Right lobe of liver (tissue), 6 donors: ENCODE measurements at places on chromosomes 7 and 10.

DNA sequence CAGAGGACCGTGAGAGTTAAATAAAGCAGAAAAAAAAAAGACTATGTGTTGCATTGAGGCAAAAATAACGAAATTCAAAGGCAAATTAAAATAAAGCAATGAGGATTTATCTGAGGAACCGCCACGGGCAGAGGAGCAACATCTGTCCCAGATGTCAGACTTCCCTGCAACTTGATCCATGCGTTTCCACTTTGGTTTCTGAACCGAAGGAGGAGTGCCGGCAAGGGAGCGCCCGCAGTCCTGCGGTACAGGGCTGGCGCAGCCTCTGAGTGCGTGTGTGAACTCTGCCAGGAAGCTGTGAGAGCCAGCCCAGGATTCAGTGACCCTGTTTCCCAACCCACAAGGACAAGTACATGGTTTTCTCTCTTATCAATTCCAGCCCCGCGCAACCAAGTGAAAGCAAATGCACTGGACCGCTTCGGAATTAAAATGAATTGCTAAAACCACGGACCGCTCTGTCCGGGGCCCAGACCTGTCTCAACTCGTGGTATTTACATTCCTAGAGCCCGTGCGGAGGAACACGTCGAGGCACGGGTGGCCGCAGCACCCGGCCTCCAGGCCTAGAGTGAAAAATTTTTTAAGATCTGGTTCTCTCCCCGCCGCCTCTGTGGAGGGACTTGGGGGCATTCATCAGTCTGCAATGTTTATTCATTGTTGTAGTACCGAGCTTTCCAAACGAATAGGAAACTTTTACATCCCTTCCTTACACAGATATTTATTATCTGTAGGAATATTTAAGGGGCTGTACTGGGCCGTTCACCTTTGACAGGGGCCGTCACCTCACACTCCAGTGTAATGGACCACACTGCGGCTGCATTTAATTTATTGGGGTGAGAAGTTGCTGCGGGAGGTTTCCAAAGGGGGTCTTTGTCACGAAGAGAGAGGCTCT lies 291.5 kb upstream of the NFE2L3 start:
- DNase-seq: no peak

- no peak for DNase-seq
Observed at GRCh38 chr7:101702362-101702850, 73.3 kb upstream of the MYL10 start.

GRCh38 chr7:100488333-100489095 lies 4.8 kb downstream of the NYAP1 start:
- no peak for DNase-seq

DNA sequence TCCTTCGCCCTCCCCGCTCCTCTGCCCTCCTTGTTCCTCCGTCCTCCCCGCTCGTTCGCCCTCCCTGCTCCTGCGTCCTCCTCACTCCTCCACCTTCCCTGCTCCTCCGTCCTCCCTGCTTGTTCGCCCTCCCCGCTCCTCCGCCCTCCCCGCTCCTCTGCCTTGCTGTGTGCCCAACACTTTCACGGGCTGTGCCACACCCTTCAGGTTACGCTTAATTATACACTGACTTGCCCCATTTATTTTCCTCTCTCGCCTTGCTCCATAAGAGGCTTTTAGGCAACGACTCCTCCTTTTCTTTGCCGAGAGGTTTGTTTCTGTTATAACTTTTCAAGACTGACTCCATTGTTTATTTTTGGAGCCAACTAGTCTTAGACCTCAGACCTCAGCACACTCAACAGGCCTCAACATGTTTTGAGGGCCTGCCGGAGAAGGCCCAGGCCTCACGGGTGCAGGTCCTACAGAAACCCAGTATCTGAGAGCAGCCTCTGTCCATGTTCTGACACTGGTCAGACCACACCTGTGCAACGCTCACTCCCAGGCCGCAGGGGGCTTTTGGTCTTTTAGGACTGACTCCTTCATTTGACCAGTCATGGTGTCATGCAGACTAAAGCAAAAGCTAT lies 18.2 kb upstream of the PRKAG2 start:
- DNase-seq: no peak

GRCh38 chr7:96993094-96993865 lies 12.1 kb upstream of the DLX6 start:
- no peak for DNase-seq

DNA sequence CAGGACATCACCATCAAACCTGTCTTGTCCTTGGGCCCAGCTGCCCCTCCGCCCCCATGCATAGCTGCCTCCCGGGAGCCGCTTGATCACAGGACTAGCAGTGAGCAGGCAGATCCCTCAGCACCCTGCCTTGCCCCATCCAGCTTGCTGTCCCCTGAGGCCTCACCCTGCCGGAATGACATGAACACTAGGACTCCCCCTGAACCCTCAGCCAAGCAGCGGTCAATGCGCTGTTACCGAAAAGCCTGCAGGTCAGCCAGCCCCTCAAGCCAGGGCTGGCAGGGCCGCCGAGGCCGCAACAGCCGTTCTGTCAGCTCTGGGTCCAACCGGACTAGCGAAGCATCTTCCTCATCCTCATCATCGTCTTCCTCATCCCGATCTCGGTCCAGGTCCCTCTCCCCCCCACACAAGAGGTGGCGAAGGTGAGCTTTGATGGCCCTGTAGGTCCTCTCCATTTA lies 5.2 kb upstream of the NOLC1 start:
- DNase-seq: no peak

DNA sequence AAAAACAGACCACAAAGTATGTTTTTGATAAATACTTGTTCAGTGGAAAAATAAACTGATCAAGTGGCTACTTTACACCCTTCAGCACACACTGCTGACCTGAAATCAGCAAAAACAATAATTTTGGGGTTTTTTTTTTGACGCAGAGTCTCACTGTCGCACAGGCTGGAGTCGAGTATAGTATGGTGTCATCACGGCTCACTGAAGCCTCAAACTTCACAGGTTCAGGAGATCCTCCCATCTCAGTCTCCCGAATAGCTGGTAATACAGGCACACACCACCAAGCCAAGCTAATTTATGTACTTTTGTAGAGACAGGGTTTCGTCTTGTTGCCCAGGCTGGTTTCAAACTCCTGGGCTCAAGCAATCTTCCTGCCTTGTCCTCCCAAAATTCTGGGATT lies 30.6 kb downstream of the TARP start:
- DNase-seq: no peak

DNA sequence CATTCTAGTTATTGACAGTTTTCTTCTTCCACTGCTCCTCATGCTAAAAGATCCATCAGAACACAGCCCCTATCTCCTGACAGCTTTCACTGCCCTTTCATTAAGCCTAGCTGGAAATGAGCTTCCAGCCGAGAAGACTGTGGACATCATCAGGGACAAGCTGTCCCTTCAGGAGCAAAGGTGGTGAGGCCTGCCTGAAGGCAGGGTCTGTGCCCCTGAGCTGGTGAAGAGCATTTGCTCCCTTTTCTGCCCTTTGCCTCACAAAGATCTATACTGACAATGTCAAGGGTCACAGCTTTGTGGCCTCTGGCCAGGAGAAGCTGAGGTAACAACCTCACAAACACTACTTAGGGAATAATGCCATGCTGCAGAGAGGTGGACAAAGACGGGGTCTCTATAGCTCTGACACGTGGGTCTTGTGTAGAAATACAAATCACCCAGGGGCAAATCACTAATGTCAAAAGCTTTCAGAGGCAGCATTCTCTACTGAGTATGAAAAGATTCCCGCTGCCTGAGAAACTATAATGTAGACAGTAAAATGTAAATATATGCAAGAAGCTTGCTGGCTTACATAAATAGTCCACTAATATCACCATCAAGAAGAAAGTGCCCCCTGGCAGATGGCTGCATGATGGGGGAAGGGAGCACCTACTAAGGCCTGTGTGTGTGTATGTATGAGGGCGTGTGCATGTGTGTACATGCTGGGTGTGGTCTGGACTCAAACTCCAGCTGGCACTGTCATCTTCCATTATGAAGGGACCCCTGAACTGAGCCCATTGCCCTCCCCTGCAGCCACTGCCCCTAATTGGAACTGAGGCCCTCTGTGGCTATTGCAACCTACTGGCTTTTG lies 55.8 kb downstream of the HBP1 start:
- no peak for DNase-seq

GRCh38 chr10:16673443-16673842 lies 143.8 kb downstream of the RSU1 start:
- no peak for DNase-seq

DNA sequence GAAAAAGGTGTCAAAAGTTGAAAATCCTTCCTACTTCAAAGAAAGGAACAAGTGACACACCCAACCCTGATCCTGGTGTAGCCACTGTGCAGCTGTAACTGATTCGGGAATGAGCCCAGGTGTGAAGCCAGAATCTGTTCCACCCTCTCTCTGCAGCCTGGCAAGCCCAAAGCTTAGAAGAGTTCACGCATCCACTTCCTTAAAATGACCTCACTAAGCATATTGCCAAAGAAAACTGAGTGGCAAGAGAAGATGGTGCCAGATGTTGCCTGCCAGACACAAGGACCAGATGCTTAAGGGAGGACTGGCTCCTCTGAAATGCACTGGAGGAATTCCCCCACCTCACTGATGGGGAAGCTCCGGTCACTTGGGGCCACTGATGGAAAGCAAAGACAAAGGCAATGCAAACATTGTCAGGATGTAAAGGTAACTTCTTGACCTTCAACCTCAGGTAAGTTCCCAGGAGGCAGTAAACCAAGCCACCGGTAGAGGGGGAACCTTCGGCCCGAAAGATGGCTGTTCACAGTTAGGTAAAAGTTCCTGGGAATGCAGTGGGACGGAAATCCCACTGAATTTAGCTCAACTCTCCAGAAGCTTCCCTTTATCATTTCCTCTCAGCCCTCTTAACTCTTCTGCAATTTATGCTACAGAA lies 554.9 kb downstream of the KCNMA1 start:
- DNase-seq: no peak

DNA sequence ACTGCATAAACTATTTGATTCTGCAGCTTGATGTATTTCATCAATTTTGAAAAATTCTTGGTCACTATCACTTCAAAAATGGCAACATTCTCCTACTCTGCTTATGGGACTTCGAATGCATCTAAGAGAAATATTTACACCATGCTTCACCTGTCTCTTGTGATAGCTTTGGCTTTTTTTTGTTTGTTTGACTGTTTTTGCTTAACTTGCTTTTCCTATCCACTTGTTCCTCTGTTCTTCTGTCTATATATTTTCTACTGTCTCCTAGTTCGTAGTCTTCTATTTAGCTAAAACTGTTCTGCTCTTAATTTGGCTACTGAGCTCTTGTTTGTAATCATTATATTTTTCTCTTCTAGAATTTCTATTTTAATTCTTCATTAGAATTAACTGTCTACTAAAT lies 94.4 kb downstream of the INHBA start:
- no peak for DNase-seq

- DNase-seq: no peak
Observed at GRCh38 chr10:106446920-106447319, 717.6 kb downstream of the SORCS1 start.

DNA sequence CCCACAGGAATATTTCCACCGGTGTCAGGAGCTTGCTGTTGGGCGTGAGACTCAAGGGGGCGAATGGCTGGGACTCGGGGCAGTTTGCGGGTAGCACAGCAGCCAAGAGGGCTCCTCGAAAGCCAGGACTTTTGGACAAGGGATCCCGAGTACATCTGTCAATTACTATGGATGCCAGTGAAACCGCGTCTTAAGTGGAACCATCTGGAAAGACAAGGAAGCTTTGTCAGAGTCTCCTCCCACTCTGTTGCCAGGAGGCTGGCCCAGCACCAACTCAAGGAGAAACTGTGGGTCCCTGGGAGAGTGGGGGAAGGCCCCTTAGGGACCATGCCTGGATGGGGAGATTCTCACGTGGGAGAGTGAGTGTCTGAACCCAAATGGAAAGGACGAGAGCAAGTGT lies 57.1 kb downstream of the C10orf143 start:
- DNase-seq: no peak

DNA sequence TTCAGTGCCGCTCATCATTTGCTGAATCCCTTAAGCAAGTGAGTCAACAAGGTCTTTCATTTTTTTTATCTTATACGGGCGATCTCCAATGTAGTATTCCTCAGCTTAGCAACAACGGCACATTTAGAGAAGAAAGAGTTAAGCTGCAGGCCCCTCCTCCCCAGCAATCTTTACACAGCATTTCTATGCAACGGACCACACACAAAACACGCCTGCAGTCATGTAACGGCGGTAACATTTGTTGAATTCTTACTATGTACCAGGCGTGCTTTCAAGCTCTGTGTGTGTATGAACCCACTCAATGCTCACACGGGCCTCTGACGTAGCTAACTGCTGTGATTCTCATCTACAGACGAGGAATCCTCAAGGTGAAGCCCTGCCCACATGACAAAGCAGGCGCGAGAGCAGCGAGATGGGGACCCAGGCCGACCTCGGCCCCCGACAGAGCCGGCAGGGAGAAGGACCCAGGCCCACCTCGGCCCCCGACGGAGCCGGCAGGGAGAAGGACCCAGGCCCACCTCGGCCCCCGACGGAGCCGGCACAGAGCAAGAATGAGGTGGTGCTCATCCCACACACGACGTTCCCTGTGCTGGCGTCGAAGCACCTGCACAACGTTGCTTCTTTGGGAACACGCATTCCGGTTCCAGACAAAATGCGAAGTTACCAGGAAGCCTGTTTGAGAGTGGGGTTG lies 240.7 kb downstream of the ZMYND11 start:
- no peak for DNase-seq

DNA sequence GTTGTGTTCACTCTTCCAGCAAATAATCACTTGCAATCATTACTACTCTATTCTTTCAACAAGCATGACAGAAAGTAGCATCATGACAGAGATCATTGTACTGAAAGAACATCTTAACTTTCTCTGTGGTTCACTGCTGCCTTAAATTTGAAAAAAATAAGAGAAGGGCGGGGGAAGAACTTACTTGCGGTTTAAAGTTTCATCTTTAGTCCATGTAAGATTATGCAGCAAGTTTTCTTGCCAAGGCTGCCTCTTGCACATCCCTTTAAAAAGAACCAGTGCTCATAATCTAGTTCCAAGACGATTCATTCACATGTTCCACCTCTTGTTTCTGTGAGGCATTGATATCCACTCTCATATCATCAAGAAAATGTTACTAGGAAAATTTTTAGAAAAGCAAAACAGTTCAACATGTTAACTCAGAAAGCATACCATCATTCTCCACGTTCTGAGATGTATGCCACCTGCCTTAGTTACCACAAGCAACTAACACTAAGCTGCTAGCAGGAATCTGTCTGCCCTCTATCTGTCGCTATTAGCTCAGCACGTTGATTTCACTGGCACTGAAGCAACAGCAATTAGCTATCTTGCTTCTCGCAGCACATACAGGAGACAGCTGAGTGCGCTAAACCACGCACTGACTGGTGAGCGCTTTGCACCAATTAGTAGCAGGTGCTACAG lies at the start of gene PCDH15:
TSS of gene PCDH15 (minus strand) at position 491 of the 681 bp plus-strand sequence. CDS start 136,969 bp downstream, outside the sequence.
- peak; percentile 14 for DNase-seq

DNA sequence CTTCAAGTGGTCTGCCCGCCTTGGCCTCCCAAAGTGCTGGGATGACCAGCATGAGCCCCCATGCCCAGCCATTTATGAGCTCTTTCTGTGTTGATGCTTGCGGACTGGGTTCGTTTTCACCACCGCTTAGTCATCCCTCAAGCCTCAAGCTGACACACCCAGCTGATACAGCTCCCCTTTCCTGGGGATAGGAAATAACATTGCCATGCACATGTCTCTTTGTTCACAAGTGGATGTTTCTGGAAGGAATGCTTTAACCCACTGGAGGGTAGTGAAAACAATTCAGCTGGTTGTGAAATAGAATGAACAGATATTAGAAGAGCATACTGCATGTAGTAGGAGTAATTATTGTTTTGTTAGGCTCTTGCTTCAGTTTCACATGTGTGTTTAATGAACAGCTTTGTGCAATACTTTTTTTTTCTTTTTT lies 8.5 kb upstream of the METTL27 start:
- DNase-seq: no peak

- no peak for DNase-seq
Observed at GRCh38 chr10:88918191-88918905, 34.2 kb downstream of the ACTA2 start.

- DNase-seq: no peak
Observed at GRCh38 chr10:16950656-16951601, 133.7 kb upstream of the RSU1 start.

GRCh38 chr10:71831646-71832552 lies 19.2 kb downstream of the PSAP start:
- no peak for DNase-seq
